ENCODE measurements at places on chromosomes 4 and X.
A peak's percentile ranks its signal among the peaks of the same experiment; 100 is the strongest.

DNA sequence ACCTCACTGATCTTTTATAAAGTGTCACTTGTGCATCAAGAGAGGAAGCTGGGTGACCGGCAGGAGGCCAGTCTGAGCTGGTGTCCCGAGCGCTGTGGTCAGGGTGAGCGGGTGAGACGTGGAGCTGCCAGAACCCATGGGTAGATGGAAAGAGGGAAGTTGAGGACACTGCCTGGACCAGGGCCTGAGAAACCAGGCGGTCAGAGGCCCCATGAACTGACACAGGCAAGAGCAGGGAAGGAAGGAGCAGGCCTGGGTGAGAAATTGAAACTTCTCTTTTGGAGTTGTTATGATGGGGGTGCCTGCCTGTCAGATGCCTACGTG is 192.6 kb downstream of the AFAP1 start:
- DNase-seq, result no peak

GRCh38 chrX:52410439-52411394 is 41.9 kb downstream of the XAGE2 start:
- DNase-seq, result no peak

DNA sequence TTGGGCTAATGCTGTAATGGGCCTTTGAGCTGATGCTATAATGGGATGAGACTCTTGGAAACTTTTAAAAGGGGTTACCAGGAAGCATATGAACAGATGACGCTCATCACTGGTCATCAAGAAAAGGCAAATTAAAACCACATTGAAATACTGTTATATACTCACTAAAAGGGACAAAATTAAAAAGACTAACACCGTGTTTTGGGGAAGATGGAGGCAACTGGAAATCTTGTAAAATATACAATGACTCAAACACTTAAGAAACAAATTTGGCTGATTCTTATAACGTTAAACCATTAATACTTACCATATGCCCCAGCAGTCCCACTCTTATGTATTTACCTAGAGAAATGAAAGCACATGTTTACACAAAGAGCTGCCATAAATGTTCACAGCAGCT is 207.2 kb upstream of the GPRIN3 start:
- DNase-seq, result no peak

- peak; percentile 6 for DNase-seq
Measured at GRCh38 chr4:176054942-176055341, 10.7 kb upstream of the WDR17 start.

GRCh38 chrX:51931566-51932150 is 38.2 kb downstream of the MAGED1 start:
- DNase-seq, result no peak

DNA sequence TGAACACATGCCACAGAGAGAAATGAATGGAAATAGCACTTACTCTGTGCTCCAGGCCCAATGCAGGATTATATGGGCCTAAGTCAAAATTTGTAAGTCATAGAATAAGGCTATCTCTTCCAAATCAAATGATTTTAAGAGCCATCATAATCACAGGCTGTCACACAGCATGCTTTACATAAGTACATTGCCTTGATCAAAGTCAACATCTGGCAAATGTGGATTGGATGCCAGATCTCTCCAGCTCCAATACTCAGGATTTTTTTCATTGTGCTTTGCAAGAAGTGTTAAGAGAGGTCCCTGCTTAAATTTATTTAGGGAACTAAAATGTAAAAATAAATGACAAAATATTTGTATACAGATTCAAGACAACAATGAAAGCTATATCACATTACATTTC is 299.9 kb downstream of the PRDM5 start:
- DNase-seq, result no peak

- DNase-seq, result no peak
Measured at GRCh38 chrX:31320740-31321139, 248.9 kb upstream of the FTHL17 start.

GRCh38 chrX:52983321-52984000 is 25.1 kb upstream of the FAM156A start:
- DNase-seq, result no peak

DNA sequence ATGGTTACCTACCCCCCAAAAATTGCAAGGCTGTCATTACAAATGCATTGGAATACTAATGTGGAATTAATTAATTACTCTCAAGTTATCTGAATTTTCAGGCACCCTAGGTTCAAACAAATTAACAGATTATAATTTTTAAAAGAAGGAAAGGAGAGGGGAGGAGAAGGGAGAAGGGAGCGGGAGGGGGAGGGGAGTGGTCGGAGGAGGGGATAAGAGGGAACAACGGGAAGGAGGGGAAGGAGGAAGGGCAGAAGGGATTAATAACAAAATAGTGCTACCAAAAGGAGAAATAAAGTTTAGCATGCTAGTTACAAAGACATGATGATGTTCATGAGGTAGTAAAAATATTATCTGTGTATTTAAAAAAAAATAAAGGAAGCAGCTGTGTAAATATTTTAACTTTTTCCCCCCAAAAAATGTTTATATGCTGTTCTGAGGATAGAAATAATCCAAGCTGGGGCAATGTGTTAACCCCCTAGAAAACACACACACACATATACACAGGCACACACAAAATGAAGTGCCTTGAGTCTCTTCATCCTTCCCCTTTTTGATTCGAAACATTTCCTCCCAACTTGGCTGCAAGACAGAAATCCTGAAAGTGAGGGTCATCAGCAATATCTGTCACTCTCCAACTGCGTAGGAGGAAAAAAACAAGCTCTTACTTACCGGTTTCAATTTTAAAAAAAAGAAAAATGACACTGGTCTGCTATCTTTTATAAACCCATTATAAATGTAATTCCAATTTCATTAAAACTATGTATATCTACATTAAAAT is 58.8 kb downstream of the PPP3CA start:
- DNase-seq, result no peak

DNA sequence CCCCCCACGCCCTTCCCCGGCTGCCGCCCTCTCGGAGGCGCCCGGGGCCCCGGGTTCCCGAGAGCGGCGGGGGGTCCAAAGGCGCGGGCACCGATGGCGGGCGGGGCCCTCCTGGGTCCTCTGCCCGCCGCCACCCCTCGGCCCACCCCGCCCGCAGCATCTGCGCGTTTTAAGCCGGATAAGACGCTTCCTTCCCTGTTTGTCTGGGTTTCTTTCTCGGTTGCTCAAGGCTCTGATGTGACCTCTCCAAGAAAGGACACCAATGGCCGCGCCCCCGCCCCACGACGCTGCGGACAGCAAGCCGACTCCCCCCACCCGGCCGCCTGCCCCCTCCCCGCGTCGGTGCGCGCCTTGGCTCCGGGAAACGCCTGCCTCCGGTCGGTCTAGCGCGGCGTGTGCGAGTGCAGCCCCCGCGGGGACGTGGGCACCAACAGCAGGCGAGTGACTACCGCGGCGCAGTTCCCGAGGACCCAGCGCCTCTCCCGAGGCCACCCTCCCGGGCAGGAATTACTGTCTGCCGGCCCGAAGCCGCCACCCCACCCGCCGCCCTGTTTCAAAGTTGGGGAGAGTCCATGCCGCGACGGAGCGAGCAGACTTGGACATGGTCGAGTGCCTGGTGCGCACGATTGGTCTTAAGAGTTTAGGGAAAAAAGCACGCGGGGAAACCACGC is 21.1 kb upstream of the HMX1 start:
- no peak for DNase-seq

GRCh38 chrX:45765767-45766166 is 565.1 kb upstream of the DIPK2B start:
- peak; percentile 86 for DNase-seq

GRCh38 chr4:7332216-7333023 is 102.3 kb downstream of the PSAPL1 start:
- no peak for DNase-seq

- DNase-seq, result no peak
Measured at GRCh38 chrX:113726466-113726865, 857.4 kb upstream of the HTR2C start.

DNA sequence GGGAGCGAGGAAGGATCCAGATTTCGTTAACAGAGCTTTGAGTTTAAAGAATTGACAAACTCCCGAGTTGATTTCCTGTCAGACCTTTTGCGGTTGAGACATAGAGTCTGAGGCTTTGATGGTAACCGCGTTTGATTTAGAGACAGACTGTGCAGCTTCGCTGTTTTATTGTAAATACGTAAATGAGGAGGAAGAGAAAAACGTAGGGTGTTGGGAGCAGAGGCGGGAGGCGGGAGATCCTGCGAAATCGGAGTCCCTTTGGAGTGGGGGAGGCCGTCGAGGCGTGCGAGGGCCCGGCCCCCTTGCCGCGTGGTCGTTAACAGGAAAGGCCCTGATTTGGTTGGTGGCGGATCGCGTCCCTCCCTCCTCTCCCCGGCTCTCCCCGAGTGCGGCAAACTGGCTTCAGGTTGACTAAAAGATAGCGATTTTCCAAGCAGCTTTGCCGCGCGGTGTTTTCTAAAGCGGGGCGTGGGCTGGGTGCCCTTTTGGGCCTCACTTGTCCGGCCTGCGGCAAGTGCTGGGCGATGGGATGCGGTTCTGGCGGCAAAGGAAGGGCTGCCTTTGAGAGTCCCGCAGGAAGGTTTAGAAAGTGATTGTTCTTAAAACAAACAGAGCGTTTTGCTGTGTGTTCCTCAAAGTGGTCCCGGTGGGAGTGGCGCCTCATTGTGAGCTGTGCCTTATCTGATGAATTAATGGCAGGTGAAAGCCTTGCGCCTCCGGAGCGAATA is 857 bp downstream of the SCML1 start:
- DNase-seq, result peak; percentile 35

DNA sequence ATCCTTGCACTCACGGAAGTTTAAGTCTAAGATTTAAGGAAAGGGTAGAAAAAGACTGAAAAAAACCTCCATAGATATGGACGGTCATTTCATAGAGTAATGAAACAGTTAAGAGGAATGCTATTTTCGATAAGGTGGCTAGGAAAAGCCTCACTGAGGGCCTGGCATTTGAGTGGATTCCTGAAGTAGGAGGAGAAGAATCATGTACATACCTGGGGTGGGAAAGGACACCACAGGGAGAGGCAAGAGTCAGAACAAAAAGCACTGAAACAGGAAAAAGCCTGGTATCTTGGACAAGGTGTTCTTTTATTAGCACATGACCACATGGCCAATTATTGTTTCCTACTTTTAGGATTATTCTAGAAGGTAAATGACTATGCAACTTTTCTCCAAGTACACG is 547.2 kb upstream of the DIPK2B start:
- no peak for DNase-seq

- no peak for DNase-seq
Measured at GRCh38 chrX:110561034-110561433, 202.4 kb downstream of the RTL9 start.

- no peak for DNase-seq
Measured at GRCh38 chr4:92175250-92175649, 128.5 kb upstream of the GRID2 start.

DNA sequence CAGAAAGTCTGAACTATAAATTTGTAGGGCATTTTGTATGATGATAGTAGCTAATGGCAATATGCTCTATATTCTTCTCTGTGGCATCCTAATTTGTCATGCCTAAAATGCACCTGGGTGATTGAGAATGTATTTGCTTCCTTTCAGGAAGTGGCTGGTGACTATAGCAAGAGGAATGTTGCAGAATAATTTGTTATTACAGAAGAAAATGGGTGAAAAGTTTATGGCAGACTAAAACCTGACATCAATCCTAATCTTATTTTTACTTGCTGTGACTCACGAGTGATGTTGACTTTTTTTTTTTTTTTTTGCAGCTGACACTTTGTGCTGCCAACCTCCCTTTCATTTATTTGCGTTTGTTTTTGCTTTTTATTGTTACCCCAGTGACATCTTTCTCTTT is 141.1 kb downstream of the MSL3 start:
- peak; percentile 17 for DNase-seq

- DNase-seq, result peak; percentile 19
Measured at GRCh38 chr4:15868111-15868510, 70.4 kb downstream of the FGFBP1 start.

DNA sequence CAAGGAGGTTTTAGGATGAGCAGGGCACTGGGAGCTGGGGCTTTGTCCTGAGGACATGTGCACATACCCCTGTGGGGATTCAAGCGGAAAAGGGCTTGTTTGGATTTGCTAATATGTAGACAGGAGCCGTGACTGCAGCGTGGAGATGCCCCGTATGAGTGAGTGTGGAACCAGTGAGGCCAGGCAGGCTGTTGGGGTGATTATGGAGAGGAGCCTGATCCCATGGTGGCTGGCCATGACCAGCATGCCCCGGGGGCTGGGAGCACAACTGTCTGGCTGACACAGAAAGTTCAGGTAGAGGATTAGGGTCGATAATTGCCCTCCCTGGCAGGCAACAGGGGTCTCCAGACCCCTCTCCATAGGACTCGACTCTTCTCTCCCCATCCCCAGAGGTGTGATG is 68.8 kb upstream of the STX18 start:
- no peak for DNase-seq

GRCh38 chr4:157803845-157804521 is 368.8 kb downstream of the GASK1B start:
- DNase-seq, result no peak

- DNase-seq, result peak; percentile 3
Measured at GRCh38 chrX:9911487-9911886, 55.7 kb upstream of the CLDN34 start.

DNA sequence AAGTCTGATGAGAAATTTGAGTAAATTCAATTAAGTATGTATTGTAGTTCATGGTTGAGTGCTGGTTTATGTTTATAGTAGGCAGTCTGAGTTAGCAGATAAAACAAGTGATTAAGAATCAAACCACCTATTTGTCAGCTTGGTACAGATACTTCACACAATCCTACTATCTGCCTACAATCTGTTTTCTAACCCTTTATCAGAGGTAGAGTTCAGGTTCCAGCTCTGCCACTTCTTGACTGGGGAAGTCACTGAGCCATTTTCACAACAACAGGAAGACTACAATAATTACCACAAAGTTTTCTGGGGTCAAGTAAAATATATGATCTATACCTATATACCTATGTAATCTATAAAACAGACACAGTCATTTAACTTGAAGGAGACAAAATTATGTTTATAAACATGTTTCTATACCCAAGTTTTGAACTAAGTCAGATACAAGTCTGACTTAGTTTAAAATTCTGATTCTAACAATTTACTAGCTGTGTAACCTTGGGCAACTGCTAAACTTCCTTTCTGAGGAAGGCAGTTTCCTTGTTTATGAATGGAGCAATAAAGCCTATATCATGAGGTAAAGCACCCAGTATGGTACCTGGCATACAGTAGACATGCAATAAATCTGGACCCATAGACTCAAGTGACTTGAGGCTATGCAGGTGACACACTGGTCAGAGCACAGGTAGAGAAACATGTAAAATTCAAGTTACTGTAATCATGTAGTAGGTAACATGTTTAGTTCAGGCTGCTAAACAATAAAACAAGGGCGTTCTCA is 37.2 kb upstream of the BDH2 start:
- DNase-seq, result no peak

GRCh38 chrX:63918611-63919010 is 133.6 kb upstream of the ARHGEF9 start:
- DNase-seq, result peak; percentile 21

- DNase-seq, result no peak
Measured at GRCh38 chrX:2894885-2895292, 34.2 kb downstream of the ARSD start.

GRCh38 chr4:56671860-56672259 is 9.2 kb downstream of the HOPX start:
- DNase-seq, result no peak

- no peak for DNase-seq
Measured at GRCh38 chr4:110124711-110125110, 73.7 kb downstream of the ELOVL6 start.
